Stimulated activated CD4-positive, alpha-beta T cell treated with anti-CD3 and anti-CD28 coated beads, Interleukin-15, amount 100 ng/mL, for 24 hours (primary cell): ENCODE measurements at places on chromosomes 3 and 15.

- DNase-seq: no peak
Observed at GRCh38 chr15:49232236-49232806, 62.3 kb downstream of the GALK2 start.

- no peak for DNase-seq
Observed at GRCh38 chr3:160748231-160748630, 7.8 kb upstream of the PPM1L start.

- DNase-seq: no peak
Observed at GRCh38 chr3:51946796-51947195, 4.6 kb downstream of the PARP3 start.

GRCh38 chr15:68616397-68616796, 37.6 kb downstream of the CORO2B start:
- DNase-seq: no peak

DNA sequence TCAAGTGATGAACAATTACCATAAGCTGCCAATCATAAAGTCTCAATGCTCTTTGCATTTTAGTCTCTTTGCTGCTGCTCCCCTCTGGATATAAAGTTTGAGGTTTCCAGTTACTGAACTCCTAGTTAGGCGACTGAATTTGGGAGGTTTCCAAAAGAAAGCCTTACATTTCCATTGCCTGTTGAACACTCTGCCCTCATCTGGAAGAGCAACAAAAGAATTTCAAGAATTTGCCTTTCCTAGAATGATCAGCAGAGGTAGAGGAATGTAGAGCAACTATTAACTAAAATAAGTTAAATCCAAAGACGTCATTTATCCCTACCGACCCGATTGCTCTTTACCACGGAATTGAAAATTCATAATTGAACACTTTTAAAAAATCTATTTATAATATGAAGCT, 53.4 kb upstream of the PRICKLE2 start:
- no peak for DNase-seq

- no peak for DNase-seq
Observed at GRCh38 chr3:194964809-194965208, 279.1 kb downstream of the FAM43A start.

GRCh38 chr3:52820736-52821135, 9.7 kb downstream of the ITIH4 start:
- peak; percentile 49 for DNase-seq

DNA sequence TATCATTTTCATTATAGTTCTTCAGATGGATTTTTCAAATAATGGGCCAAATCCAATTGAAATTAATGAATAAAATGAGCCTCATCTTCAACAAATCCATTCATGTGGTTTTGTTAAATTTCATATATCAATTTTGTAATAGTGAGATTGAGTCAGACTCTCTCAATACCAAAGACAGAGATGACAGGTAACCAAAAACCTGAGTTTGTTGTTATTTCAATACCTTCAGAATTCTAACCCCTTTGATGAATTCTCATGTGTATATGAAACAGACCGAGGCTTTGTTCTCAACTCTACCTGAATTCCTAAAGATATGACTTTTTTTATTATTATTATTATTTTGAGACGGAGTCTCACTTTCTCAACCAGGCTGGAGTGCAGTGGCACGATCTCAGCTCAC, 92.8 kb downstream of the FOXP1 start:
- DNase-seq: no peak

DNA sequence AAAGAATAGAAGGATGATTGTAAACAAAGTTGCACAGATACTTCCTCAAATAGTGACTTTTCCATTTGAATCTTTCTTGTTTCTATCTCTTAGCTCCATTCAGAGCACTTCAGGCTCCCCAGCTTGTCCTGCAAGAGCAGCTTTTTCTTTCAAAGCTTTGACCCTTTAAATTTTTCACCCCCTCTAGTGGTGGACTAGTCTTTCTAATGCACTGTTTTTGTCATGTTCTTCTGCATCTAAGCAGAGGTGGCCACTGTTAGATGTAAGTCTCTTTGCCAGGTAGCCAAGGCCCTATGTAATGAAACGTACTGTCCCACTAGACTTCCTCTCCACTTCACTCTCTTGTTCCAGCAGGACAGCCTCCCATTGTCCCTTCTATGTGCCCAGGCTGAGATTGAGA, 74.0 kb upstream of the MANF start:
- no peak for DNase-seq

DNA sequence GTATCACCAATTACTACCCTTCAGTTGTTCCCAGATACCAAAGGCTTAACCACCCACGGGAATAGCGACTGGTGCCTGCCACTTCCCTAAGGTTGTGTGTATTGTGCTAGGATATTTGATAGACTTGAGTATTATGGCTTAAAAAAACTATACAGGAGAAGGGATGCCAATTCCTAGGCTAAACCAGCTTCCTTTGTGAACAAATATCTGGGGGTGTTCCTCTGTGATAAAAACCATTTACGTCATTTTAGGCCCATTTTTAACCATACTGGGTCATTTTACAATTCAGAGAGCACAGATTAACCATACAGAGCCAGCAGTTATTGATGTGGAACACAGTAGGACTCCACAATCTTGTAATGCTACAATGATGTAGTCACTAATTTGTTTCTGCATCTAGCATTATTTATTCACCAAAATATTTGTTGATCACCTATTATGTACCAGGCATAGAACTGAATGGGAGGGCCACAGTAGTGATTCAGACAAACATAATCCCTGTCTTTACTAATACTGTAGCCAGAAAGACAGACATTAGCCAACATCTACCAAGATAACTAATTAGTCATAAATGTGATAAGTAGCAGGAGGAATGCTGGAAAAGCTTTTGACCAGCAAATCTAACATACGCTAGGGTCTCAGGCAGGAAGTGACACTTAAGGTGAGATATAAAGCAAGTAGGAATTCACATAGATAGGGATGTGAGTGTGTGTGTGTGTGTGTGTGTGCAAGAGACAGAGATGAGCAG, 184.8 kb downstream of the MECOM start:
- DNase-seq: no peak

DNA sequence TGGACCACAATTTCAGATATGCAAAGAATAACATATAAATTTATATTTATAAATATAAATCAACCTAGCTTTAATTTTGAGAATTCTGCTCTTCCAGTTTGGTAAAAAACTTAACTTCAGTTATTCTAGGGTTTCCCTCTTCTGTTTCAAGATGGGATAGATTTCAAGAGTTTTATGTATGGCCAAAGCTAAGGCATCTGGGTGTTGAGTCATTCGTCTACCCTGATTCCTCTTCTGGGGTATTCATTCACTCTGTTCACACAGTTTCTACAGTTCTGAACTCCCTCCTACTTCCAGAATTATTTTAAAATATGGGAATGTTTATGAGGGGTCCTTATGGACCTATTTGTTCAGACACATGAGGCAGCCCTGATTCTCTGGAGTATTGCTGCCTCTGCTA, 4.2 kb upstream of the FGF7 start:
- no peak for DNase-seq

GRCh38 chr3:71972031-71972430, 187.1 kb upstream of the PROK2 start:
- DNase-seq: no peak

GRCh38 chr15:73989001-73989798, 2.9 kb downstream of the STOML1 start:
- DNase-seq: no peak

DNA sequence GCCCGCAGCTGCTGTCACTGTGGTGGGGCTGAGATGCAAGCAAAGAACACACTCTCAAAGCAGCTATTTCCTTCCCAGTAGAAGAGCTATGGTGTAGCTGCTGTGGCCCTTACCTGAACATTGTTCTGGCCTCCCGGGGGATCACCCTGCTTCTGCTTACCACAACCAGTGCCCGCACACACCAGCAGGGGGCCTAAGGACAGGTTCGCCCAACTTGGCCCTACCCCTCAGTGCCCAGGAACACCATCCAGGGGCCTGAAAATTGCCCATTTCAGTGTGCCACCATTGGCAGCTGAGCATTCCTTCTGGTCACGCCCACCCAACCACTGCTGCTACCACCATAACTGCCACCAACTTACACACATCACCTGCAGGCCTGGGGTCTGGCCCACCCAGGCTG, 113.0 kb downstream of the TP63 start:
- no peak for DNase-seq

- DNase-seq: no peak
Observed at GRCh38 chr3:104180906-104181305, 1185.8 kb upstream of the ALCAM start.

GRCh38 chr15:100230784-100231183, 111.0 kb downstream of the ADAMTS17 start:
- DNase-seq: no peak

DNA sequence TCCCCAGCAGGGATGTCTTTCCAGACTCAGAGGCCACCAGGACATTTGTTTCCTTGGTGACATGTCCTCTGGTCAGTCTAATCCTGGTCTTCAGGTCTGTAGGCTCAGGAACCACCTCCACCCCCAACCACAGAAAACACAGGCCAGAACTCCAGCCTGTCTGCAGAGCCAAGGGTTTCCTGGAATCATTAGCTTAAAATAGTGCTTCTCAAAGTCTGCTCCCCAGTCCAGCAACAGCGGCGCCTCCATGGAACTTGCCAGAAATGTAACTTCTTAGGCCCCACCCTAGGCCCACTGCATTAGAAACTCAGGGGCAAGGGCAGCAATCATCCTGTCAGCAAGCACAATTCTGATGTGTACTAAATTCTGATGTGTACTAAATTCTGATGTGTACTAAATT, 20.0 kb downstream of the SLC28A1 start:
- no peak for DNase-seq

GRCh38 chr3:23302271-23302670, 99.1 kb downstream of the UBE2E2 start:
- DNase-seq: no peak

- peak; percentile 73 for DNase-seq
Observed at GRCh38 chr3:32374788-32375595, 16.7 kb upstream of the CMTM7 start.

DNA sequence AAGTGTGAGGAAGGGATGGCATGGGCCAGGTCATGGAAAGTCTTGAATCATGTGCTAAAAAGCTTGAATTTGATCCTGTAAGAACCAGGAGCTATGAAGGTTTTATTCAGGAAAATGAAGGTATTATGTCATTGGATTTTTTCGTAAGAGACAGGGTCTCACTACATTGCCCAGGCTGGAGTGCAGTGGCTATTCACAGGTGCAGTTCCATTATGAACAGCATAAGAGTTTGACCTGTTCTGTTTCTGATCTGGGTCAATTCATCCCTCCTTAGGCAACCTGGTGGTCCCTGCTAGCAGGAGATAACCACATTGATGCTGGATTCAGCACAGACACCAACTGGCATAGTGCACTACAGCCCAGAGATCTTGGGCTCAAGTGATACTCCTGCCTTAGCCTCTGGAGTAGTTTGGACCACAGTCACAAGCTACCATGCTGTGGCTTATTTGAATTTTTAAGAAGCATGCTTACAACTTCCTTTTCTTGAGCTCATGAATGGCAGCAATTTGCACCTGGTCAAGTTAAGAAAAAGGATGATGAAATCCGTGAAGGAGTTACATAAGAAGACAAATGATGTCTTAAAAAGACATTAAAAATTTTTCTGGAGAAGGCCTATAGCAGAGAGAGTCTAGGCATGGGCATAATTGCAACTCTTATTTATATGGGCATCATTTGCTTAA, 79.1 kb downstream of the CADPS start:
- no peak for DNase-seq

- DNase-seq: no peak
Observed at GRCh38 chr3:192831801-192832347, 85.8 kb downstream of the MB21D2 start.

GRCh38 chr3:136135039-136135802, 60.9 kb downstream of the MSL2 start:
- DNase-seq: no peak

DNA sequence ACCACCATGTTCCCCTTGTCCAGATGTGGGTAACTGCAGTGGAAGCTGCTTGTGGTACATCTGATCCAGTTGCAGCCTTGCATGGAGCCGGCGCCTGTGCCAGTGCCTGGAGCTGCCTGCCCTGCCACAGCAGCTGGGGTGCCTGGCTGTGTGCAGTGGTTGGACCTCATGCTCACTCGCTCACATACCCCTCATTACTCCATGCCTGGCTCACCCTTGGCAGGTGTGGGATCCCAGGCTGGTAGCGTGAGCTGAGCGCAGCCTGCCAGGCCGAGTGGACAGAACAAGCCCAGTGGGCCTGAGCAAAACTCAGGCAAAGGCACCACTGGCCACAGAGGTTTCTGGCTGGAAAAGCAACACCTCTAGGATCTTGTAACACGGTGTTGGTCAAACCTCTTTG, 35.7 kb downstream of the ROPN1B start:
- no peak for DNase-seq
